Activated naive CD4-positive, alpha-beta T cell (primary cell): ENCODE measurements at places on chromosomes 1 and 21.

DNA sequence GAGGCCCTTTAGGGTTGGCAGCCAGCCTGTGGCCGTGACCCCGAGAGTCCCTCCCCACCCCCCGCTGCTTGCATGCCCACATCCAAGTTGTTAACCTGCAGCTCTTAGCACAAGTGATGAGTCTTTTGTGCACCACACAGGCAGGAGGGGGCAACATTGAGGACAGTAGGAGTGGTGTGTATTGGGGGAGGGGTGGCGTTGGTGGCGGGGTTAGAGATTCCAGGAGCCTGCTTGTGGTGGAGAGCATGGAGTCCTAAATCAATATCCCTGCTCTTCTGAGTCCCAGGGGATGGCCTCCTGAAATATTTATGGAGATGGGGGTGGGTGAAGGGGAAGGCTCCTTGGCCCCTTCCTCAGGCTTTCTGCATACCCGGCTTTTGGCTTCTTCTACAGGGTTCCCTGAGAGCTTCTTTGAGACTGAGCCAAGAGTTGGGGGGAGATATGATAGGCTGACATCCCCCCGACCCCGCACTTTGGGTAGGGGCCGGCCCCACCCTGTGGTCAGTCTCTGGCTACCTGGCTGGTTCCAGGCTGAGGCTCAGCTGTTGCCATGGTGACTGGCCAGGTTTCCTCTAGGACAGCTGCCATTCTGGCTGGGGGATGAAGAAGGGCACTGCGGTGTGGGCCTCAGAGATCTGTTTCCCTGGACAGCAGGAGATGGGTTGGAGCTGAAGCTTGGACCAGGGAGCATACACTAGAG is 5.0 kb downstream of the CHRNB2 start:
- DNase-seq: no peak

DNA sequence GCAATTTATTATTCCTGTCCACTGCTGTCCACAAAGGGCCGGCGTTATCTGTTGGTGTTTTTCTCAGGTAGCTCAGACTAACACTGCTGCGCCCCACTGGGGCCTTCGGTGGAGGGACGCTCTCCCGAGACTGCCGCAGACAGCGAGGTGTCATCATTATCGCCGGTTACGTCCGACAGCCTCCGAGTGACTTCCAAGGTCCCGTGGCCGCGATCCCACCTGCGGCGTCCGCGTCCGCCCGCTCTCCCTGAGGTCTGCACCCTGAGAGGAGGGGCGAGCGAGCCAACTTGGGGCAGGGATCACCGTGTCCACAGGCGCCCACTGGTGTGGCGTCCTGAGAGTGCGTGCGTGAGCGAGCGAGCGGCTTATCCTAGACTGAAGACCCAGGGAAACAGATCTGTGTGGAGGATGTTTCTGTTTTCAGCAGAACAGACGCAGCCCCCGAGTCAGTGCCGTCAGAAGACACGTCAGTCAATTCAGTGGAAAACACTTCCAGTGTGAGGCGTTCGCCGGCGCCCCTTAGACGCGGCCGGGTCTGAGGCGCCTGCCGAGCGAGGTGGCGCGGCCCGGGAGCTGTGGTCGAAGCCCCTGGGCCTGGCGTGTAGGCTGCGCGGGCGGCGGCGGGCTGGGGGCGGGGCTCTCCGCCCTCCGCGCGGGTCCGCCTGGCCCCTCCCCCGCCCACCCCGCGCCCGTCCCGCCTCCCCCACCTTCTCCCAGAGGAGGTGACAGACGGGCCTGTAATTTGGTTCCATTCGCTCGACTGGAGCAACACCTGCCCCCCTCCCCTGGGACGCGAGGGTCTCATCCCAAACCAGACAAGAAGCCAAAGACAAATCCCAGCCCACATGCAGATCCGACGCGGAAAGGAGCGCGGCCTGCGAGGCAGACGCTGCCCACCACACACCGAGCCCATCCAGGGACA is 12.6 kb downstream of the NHLH2 start:
- no peak for DNase-seq

DNA sequence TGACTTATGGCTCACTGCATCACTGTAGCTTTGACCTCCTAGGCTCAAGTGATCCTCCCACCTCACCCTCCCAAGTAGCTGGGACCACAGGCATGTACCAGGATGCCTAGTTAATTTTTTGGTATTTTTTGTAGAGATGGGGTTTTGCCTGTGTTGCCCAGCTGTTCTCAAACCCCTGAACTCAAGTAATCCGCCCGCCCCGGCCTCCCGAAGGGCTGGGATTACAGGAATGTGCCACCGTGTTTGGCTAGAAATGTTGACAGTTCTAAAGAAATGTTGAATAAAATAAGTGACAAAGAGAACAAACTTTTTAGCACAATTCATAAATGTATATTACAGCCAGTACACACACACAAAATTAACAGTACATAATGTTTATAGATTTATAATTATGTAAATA is 1586.1 kb downstream of the NCAM2 start:
- DNase-seq: no peak

DNA sequence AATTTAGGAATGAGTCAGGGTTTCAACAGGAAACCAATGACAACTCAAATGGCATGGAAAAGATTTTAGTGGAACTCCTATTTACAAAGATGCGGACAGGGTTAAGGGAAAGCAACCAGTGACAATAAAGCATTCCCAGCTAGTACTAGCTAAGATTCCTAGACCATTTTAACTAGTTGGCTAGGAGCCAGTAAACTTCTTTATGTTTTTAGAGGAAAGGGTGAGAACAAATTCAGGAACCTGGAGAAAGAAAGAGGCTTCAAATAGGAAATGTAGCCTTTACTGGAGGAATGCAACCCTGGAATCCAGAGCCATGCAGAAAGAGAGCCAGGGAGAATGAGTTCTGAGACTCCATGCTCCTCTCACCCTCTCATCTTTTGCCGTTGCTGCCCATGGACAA is 416.6 kb downstream of the KCTD3 start:
- DNase-seq: no peak

DNA sequence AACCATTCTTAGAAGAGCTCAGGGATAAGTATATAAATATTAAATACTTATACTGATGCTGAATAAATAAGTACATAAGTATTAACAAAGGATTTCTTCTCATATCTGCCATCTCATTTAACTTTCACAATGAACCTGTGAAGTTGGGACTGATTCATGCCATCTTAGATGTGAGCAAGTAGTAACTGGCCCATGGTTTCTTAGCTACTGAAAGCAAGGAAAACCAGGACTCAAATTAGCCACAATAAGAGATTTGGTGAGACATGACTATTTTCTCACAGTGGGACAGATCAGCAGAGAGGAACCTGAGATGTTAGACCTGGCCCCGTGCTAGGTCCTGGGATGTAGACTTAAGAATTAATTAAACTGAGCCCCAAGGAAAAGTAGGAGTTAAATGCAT is 8.2 kb upstream of the RAB3B start:
- no peak for DNase-seq
